AG08395 (cell line): ENCODE measurements at places on chromosomes 4 and X.

DNA sequence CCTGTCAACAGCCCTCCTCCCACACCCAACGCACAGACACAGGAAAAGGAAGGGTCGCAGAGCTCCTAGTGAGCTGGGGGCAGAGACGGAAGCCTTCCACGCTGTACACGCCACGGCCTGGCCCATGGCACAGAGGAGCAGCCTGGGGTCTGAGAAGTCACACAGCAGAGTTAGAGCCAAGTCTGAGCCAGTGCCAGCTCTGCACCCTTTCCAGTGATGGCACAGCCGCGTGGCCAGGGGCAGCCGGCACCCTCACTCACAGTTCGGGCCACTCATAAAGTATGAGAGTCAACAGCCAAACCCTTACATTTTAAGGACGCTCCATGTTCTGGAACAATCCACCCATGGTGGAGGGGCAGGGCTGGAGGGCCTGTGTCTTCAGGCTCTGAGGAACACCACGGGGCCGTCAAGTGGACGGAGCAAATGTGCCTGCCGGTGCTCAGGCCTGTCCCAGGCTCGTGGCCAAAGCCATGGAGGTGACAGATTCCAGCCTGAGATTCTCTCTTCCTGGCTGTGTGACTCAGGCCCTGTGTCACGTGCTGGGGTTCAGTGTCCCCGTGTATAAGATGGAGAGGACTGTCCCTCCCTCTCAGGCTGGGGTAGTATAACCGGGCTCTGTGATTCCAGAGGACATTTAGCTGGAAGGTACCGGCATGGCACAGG is 91.2 kb downstream of the ABLIM2 start:
- no peak for DNase-seq

GRCh38 chr4:31169846-31170245 is 449.7 kb downstream of the PCDH7 start:
- DNase-seq: no peak

DNA sequence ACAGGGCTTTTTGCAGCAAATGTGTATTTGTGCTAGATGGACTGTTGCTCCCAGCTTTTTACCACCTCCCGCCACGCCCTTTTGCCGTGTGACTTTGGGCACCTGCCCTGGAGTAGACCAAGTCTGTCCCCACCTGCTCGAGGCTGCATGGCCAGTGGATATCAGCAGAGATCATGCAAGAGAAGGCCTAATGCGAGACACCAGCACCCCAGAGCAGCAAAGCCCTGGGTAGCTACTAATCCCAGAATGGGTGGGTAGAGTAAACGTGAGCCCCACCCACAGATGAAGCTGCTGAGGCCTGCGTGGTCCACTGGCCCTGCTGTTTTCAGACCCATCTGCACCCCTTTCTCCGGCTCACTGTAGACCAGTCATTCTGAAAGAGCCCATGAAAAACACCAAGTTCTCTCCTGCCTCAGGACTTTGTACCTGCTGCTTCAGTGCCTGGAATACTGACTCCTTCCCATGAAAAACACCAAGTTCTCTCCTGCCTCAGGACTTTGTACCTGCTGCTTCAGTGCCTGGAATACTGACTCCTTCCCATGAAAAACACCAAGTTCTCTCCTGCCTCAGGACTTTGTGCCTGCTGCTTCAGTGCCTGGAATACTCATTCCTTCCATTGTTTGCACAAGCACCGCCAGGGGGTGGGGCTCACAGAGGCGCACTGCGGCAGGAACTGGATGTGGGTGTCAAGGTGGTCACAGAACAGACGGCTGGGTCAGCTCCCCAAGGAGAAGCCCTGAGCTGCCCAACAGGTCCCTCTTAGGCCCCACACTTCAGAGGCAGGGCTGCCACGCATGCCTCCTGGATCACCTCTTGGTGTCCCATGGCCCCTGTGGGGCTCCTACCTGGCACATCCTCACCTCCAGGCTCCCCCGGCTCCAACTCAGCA is 5.1 kb upstream of the TNIP2 start:
- DNase-seq: no peak

- peak; percentile 34 for DNase-seq
These were observed 12.2 kb downstream of the TET2 start for GRCh38 chr4:105158837-105159236.

DNA sequence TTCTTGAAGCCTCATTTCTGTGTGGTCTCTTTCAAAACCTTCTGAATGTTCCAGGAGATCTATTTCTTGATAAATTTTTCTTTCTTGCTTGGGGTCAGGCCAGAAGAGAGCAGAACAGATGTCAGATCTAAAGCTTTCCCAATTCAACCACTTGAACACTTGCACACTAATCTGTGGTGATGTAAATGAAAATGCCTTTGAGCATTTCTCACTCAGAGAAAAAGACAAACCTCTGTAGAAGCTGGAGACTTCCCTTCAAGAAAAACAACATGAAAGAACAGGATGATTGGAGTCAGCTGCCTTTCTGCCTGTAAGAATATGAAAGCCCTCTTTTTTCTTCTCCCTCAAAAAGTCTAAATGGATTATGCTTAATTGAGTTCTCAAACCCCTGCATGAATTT is 11.2 kb downstream of the IGFBP7 start:
- DNase-seq: peak; percentile 49

- DNase-seq: peak; percentile 79
These were observed 61.3 kb downstream of the SEPTIN11 start for GRCh38 chr4:77010841-77011354.

DNA sequence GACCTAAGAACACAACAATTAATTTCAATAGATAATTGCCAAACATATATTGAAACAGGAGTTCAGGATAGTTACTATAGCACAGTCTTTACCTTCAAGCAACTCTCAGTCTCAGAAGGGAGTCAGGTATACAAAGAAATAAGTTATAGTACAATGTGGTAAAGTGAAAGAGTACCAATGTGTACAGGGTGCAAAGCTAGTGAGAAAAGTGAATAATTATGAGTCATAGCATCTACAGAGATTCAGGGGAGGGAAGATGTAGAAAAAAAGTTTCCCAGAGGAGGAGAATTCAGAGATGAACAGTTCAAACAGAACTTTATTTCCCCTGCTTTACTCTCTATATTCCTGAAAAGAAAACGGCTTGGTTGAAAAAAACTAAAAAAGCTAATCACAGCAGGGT is 22.7 kb upstream of the DKK2 start:
- peak; percentile 47 for DNase-seq

DNA sequence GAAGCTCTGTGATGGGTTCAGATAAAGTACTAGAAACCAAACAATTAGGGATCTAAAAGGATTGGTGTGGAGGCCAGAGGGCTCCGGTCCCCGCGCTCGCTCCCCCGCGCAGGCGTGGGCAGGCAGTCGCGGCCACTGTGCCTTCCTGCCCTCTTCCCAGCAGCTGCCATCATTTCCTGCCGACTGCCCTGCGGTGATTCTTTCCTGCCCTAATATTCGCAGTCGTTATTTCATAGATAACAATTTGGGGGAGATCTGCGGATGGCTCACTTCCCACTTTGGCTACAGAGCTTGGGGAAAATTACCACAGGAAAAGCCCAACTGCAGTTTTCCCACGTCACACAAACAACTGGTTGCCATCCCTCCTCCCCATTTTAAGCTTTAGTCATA is 2.2 kb downstream of the GRIA2 start:
- DNase-seq: no peak

- peak; percentile 60 for DNase-seq
These were observed 7.7 kb upstream of the GABRE start for GRCh38 chrX:151982222-151982621.

- no peak for DNase-seq
These were observed 2342.1 kb downstream of the PCDH7 start for GRCh38 chr4:33062155-33062806.

- DNase-seq: no peak
These were observed 3.7 kb downstream of the RS1 start for GRCh38 chrX:18668071-18668835.

- DNase-seq: no peak
These were observed 27.2 kb downstream of the SPRY1 start for GRCh38 chr4:123423819-123424218.

DNA sequence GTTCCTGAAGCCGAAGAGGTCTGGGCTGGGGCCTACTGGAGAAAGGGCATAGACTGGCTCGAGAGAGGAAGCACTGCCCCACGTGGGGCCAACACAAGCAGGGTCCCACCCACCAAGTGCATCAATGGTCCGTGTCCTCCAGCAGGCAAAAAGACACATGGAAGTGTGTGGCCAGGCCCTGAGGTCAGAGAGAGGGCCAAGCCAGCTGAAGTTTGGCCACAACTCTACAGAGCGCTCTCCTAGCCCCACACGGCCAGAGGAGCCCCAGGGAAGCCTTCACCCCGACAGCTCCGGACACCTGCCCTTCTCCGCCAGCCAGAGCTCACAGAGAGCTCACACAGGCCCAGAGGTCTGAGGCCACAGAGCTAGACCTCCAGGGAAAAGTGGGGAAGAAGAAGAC is 8.5 kb upstream of the KDM5C start:
- no peak for DNase-seq

GRCh38 chr4:17719106-17719505 is 62.3 kb downstream of the FAM184B start:
- DNase-seq: no peak

- DNase-seq: no peak
These were observed 27.2 kb upstream of the C4orf17 start for GRCh38 chr4:99483636-99484035.

DNA sequence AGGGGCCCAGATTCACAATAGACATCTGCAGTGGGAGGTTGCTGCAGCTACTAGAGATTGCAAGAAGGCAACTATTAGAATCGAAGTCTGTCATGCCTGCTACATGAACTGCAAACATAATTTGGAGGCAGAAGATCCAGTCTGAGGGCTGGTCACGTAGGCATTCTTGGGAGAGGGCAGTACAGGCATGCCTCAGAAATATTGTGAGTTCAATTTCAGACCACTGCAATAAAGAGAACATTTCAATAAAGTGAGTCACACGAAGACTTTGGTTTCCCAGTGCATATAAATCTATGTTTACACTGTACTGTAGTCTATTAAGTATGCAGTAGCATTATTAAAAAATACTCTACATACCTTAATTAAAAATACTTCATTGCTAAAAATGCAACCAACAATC is 585.8 kb upstream of the FAT1 start:
- DNase-seq: no peak

GRCh38 chr4:87118826-87119225 is 101.6 kb downstream of the KLHL8 start:
- DNase-seq: peak; percentile 20

DNA sequence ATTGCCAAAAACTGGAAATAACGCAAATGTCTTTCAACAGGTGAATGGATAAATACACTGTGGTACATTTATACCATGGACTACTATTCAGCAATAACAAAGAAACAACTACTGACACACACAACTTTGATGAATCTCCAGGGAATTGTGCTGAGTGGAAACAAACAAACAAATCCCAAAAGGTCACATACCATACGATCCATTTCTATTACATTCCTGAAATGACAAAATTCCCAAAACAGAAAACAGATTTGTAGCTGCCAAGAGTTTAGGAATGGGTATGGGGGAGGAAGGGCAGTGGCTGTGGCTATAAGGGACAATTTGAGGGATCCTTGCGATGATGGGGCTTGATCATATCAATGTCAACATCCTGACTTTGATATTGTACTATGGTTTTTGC is 2.5 kb downstream of the ZNF182 start:
- no peak for DNase-seq

DNA sequence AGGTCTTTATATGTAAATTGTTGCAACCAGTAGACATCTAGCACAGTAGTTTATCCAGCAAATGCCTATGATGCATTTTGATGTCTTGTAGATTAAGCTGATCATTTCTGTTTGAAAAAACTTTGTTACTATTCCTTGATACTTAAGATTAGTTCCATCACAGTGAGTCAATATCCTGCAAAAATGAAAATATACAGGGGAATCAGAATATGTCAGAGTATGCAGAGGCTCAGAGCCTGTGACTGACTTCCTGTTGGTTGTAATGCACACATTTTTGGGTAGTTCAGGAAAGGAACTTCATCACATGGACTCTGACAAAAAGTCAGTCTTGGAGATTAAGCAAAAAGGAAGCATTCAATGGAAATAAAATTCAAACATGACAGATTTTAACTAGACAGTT is 815.5 kb downstream of the FAT4 start:
- DNase-seq: no peak

- DNase-seq: no peak
These were observed 29.4 kb downstream of the FGF5 start for GRCh38 chr4:80295826-80296225.

GRCh38 chr4:84224522-84224921 is 274.6 kb downstream of the NKX6-1 start:
- no peak for DNase-seq

DNA sequence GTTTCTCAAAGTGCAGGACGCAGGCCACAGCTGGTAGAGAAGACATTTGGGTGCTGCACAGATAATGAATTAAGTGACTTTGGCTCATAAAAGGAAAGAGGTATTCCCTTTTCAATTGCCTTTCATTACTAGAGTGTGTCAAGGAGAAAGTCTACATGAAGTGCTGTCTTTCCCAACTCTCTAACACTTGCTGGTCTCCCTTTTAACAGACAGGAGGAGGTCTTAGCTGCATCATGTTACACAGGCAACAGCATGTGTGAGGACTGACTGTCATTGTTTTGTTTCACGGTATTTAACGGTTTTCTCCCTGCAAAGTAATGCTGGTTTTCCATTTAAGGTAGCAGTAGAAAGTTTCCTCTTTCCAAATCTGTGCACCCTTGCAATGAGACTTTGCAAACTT is 291.3 kb upstream of the LDB2 start:
- DNase-seq: no peak

- no peak for DNase-seq
These were observed 15.5 kb upstream of the ADD1 start for GRCh38 chr4:2827874-2828751.

- DNase-seq: peak; percentile 32
These were observed 193.3 kb upstream of the FAM9B start for GRCh38 chrX:9227276-9227675.

GRCh38 chrX:131741103-131741581 is 197.3 kb downstream of the OR13H1 start:
- peak; percentile 48 for DNase-seq

- DNase-seq: peak; percentile 27
These were observed 177.8 kb upstream of the C1QTNF7 start for GRCh38 chr4:15250021-15250441.

- DNase-seq: no peak
These were observed 32.5 kb downstream of the SULT1B1 start for GRCh38 chr4:69727926-69728325.

DNA sequence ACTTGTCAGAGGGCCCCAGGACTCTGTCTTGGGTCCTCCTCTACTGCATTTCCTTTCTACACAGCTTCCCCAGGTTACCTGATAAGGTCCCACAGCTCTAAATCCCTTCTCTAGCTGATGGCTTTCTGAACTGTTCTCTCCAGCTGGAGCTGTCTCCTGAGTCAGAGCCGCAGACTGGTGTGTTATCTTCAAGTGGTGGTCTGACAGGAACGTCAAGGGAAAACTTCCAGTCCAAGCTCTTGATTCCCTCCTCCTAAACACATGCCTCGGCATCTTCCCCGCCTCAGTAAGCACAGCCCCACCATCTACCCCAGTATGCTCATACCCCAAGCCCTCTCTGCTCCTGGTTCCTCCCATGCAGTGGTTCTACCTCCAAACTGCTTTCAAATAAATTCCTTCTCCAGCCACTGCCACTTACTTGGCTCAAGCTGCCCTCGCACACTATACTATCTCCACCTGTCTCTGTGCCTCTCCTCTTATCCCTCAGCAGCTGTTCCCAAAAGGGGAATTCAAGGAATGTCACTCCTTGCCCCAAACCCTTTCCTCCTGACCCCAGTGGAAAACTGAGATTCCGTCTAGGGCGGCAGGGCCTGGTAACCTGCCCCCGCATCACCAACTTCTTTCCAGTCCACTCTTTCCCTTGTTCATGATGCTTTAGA is 17.2 kb upstream of the CENPU start:
- DNase-seq: no peak
